Activated CD4-positive, alpha-beta T cell treated with anti-CD3 and anti-CD28 coated beads for 1 hour (primary cell): ENCODE measurements at places on chromosomes 7 and 10.

- DNase-seq: no peak
Measured at GRCh38 chr7:78499971-78500370, 701.4 kb downstream of the PHTF2 start.

GRCh38 chr10:96613576-96613975 is 26.8 kb upstream of the TM9SF3 start:
- no peak for DNase-seq

DNA sequence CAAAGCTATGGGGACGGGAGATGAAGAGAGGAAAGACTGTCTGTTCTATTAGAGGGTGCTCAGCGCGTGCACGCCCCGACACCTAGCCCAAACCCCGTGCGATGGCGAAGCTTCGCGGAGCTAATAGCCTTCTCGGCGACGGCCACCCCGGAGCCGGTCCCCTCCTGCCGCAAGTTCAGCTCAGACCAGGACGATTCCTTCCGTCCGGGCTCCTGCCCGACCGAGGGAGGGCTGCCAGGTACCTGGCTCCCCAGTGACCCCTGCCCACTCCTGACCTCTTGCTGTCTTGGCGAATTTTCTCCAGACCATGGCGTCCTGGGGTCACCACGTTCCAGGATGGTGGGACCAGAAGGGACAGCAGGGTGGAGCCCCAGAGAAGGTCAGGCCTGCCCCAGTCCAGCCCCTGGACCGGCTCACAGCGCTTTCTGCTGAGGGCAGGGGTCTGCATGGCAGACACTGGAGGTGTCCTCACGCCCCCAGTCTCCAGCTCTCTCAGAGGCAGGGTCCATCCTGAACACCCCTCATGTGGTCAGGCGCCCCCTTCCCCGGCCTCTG is 36.7 kb downstream of the UNCX start:
- no peak for DNase-seq

GRCh38 chr7:19413443-19413965 is 268.3 kb upstream of the FERD3L start:
- no peak for DNase-seq

DNA sequence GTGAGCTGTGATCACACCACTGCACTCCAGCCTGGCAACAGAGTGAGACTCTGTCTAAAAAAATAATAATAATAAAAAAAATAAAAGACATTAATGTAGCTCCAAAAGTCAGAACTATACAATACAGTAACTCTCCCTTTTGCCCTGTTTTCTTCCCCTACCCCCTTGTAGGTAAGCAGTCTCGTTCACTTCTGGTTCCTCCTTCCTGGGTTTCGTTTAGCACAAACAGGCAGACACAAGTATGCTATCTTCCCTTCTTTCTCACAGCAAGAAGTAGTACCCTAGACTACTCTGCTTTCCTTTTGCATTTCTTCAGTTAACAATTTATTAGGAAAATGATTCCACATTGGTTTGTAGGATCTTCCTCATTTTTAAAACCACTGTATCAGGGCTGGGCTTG is 33.1 kb downstream of the PDSS1 start:
- no peak for DNase-seq
